ENCODE measurements at places on chromosomes 4 and X.

DNA sequence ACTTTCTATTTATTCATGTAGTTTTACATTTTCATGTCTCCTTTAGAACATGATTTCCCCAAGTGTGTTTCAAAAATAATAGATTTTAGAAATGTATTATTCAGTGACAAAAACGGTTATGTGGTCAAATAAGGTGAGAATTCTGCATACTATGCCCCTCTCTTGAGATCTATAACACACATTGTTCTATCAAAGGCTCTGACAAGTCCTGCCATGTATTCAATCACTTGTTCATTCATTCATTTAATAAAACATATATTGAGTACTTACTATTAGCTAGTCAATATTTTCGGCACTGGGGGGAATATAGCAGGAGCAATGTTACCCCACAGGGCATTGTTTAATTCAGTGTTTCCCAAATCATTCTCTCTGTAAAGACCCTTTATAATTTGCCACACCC lies 58.4 kb upstream of the FGF13 start:
- no peak for DNase-seq

GRCh38 chr4:84938316-84938715 lies 28.2 kb downstream of the WDFY3 start:
- DNase-seq, result no peak

GRCh38 chr4:87811977-87812376 lies 12.6 kb downstream of the IBSP start:
- no peak for DNase-seq

DNA sequence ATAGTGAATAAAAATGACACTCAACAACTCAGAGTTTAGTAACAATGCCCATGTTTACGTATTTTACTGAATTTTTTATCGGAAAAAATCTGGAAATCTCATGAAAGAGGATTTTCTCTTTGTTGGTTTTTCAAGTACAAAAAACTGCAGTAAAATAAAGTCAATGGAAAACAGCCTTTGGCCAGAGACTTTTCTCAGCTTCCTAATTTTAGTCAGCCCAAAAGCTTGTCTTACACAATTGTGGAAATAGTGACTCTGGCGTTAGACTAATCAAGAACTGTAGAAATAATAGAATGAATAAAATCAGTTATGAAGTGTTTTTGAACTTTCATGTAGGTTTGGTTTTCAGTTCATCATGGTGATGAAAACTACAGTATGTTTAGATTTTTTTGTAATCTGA lies 234.7 kb downstream of the DKK2 start:
- no peak for DNase-seq

DNA sequence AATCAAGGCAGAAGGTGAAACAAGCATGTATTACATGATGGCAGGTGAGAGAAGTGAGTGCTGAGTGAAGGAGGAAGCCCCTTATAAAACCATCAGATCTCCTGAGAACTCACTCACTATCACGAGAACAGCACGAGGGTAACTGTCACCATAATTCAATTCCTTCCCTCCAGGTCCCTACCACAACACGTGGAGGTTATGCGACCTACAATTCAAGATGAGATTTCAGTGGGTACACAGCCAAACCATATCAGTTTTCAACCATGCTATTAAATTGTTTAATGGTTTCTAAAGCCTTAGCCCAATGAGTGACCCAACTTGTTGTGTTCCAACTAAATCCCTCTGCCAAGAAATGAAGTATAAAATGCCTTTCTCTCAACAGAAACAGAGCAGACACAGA lies 519.8 kb downstream of the GBA3 start:
- no peak for DNase-seq

DNA sequence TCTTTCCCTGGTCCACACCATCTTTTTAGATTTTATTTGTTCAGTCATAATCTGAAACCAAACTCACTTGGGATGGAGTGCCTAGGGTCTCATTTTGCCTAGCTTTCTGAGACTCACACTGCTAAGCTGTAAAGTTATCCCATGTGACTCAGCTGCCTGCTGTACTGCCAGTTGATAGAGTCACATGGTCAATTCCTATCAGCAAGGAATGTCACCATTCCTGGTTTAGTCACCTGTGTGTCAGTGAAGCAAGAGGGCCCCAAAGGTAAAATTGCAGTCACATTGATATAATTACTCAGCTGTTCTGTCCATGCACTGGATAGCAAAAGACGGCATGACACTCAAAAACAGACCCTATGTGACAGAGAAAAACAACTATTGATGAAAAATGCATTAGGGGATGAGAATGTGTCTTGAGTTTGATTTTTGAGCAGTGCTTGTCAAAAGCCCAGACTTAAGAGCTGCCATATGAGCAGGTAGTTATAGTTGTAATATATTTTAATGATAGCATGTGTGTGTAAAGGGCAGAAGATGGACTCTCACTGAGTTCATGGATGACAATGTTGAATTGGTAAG lies 413.2 kb downstream of the PPARGC1A start:
- DNase-seq, result no peak

- DNase-seq, result no peak
Observed at GRCh38 chr4:123599061-123599919, 202.7 kb downstream of the SPRY1 start.

- no peak for DNase-seq
Observed at GRCh38 chr4:93394545-93395081, 433.9 kb upstream of the ATOH1 start.

- DNase-seq, result no peak
Observed at GRCh38 chrX:91434351-91435168, at the start of gene PABPC5. Gene PABPC5, plus strand, starts transcription at chrX:91434839. Its CDS starts 739 bp downstream, at chrX:91435578.

GRCh38 chr4:88275516-88275915 lies 8.8 kb downstream of the PPM1K start:
- no peak for DNase-seq

DNA sequence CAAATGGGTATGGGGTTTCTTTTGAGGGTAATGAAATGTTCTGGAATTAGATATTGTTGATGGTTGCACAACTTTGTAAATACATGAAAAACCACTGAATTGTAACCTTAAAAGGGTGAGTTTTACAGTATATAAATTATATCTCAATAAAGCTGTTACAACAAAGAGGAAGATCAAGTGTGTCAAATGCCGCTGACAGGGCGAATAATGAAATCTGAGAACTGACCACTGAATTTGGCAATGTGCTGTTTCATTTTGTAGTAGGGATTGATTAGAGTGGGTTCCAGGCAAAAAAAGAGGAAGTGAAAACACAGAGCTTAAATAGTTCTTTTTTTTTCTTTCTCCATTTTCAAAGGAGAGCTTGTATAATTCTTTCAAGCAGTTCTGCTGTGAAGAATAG lies 161.1 kb upstream of the NAP1L5 start:
- DNase-seq, result no peak

DNA sequence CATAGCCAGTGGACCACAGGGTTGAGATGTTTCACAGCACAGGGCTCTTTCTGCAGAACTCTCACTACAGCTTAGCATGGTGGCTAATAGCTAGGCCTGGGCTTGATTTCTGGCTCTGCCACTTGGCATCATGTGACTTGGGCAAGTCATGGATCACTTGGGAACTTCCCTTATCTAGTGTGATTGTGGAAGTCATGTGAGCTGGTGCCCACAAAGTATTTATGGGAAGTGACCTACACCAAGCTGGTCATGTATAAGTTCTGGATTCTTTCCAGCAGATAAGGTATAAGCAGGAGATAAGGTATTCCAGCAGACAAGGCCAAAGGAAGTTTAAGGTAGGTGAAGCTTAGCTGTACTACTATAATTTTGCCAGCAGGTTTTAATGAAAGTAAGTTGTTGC lies 61.0 kb downstream of the REELD1 start:
- DNase-seq, result no peak

DNA sequence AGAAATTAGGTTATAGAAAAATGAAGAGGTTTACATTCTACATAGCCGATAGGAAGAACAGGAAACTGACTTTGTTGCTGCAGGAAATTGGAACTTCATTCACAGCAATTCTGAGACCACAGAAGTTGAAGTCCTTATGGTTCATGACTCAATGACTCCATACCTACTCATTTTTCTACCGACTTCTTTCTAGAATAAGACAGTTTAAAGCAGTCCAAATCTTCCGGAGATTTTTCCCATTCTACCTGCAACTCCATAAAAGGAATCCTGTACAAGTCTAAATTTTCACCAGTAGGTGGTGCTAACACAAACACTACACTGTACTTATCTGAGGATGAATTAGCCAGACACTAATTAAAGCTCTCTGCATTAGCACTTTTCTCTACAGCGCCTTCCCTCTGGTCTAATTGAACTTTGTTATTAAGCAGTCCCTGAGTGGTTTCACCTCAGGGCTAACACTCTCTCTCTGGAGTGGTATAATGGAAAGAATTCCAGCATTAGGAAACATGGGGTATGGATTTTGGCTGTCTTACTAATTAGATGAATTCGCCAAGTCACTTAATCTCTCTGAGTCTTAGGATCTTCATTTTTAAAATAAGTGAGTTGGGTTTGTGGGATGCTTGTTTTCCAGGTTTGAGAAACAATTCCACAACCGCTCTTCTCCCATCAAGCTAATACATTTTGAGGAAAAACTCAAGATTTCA lies 167.9 kb downstream of the SMIM20 start:
- no peak for DNase-seq

DNA sequence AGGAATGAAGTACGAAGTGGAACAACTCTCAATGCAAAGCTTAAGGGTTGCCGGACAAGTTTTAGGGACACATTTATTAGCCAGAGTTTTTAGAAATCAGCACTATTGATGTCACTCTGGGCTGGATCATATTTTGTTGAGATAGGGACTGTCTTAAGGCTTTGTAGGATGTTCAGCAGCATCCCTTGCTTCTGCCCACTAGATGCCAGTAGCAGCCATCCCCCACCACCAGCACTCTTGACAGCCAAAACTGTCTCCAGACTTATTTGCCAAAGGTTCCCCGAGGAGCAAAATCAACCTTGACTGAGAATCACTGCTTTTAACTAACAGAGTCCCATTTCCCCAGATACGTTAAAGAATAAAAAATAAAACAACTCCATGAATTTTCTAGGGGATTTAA lies 1497.3 kb downstream of the STIM2 start:
- DNase-seq, result no peak

- no peak for DNase-seq
Observed at GRCh38 chr4:149927514-149927913, 111.9 kb upstream of the IQCM start.

DNA sequence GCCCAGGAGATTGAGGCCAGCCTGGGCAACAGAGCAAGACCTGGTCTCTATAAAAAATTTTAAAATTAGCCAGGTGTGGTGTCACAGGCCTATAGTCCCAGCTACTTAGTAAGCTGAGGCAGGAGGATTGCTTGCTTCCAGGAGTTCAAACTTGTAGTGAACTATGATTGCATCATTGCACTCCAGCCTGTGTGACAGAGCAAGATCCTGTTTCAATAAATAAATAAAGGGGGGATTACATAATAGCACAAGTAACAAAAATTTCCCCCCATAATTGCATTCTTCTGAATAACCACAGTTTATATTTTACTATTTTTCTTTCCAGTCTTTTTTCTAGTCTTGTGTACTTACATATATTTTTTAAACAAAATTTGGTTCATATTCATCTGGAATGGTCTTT lies 135.6 kb downstream of the CHIC2 start:
- no peak for DNase-seq

GRCh38 chrX:71458866-71459265 lies 74.0 kb upstream of the OGT start:
- no peak for DNase-seq

GRCh38 chrX:150456466-150456865 lies 93.3 kb downstream of the MAMLD1 start:
- no peak for DNase-seq

- DNase-seq, result no peak
Observed at GRCh38 chr4:34046580-34046979, 2197.7 kb downstream of the ARAP2 start.

Measured in activated naive CD8-positive, alpha-beta T cell treated with anti-CD3 and anti-CD28 coated beads, Interleukin-2, amount 50 U/mL, for 16 hours (primary cell).